ENCODE measurements at places on chromosomes 5 and 9. TPM values are rescaled to one million over a fixed set of nuclear protein-coding genes. Genes with fewer than 3 reads are reported as not detected.
A peak's percentile ranks its signal among the peaks of the same experiment; 100 is the strongest.

S1PR3 gene
- total RNA-seq: 0.07 TPM

WDR38 gene
- not detected for total RNA-seq

PTGER4 gene
- total RNA-seq: 3.0 TPM

DNA sequence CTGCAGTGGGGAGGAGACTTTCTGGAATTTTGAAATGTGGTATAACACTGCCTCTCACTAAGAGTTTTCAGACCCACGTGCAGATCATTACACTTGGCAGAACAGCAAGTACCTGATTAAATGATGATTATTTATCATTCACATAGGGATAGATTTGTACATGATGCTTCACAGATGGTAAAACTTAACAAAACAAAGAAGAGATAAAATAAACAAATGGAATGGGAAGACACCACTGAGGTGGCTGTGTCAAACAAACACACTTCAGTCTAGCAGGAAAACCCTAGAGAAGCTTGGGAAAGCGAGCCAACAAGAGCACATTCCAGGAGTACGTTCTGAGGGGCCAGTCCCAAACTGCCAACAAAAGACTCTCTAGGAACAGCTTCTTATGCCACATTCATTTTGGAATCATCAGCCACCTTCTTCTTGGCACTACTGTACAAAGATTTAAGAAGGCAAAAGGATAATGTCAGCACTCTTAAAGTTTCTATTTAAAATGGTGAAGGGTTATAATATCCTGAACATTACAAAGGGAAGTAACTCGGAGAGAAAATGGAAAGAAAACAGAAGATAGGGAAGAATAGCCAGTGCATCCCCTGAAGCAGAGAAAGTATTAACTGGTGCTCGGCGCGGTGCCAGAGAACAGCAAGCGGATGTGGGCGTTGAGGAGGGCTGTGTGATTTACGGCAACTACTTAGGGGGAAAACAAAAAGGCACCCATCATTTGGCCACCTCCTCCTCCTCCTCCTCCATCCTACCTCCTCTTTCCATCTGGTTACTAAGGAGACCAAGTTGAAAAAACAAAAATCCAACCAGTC, 1.6 kb downstream of the MED27 start:
- DNase-seq: no peak

DNA sequence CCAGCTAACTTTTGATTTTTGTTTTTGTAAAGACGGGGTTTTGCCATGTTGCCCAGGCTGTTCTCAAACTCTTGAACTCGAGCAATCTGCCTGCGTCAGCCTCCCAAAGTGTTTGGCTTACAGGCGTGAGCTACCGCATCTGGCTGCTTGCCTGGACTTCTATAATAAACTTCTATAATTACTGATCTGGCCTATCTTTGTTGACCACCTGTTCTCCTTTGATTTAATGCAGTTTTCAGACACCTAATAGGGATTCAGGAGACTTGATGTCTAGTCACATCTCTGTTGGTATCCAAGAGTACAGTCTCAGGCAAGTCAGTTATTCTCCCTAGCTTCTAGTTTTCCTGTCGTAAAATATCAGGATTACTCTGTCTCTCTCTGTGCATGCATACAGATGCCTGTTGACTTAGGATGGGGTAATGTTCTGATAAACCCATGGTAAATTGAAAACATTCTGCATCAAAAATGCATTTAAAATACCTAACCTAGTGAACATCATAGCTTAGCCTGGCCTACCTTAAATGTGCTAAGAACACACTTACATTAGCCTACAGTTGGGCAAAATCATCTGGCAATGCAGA, 51.5 kb upstream of the NR3C1 start:
- no peak for DNase-seq

DNA sequence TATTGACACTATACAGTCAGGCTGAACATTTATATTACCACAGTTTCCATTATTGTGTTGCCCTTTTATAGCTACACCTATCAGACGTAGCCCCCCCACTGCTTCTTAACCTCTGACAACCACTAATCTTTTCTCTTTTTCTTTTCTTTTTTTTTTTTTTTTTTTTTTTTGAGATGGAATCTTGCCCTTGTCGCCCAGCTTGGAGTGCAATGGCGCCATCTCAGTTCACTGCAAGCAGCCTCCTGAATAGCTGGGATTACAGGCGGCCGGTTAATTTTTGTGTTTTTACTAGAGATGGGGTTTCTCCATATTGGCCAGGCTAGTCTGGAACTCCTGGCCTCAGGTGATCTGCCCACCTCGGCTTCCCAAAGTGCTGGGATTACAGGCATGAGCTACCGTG, 75.4 kb downstream of the UHRF2 start:
- no peak for DNase-seq

- peak; percentile 64 for DNase-seq
These were observed 11.6 kb upstream of the IL12B start for GRCh38 chr5:159341906-159342310.

- DNase-seq: peak; percentile 0
These were observed 900.0 kb upstream of the CDH10 start for GRCh38 chr5:25544652-25545249.

GRCh38 chr9:19782005-19782404, 6.8 kb downstream of the SLC24A2 start:
- DNase-seq: no peak

- no peak for DNase-seq
These were observed 24.7 kb upstream of the CEP72 start for GRCh38 chr5:587403-587802.

DNA sequence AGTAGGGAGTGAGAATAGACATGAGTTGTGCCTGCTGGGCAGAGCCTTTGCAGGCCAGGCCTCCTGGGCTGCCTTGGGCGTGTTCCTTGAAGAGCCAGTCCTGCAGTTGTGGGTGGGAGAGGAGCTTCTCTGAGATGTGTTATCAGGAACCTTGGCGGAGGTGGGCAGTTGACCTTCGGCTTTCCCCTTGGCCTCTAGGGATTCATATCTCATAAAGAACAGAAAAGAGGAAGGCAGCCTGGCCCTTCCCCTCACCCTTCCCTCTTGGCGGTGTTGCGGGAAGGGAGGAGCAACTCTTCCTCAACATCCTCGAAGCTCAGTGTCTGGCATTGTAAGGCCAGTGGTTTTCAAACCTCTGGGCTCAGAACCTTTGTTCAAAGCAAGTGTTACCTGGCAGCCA, 59.2 kb downstream of the DAPK1 start:
- DNase-seq: no peak

Measured in HCT116 (cell line).